ENCODE measurements at places on chromosomes 12 and 14.

DNA sequence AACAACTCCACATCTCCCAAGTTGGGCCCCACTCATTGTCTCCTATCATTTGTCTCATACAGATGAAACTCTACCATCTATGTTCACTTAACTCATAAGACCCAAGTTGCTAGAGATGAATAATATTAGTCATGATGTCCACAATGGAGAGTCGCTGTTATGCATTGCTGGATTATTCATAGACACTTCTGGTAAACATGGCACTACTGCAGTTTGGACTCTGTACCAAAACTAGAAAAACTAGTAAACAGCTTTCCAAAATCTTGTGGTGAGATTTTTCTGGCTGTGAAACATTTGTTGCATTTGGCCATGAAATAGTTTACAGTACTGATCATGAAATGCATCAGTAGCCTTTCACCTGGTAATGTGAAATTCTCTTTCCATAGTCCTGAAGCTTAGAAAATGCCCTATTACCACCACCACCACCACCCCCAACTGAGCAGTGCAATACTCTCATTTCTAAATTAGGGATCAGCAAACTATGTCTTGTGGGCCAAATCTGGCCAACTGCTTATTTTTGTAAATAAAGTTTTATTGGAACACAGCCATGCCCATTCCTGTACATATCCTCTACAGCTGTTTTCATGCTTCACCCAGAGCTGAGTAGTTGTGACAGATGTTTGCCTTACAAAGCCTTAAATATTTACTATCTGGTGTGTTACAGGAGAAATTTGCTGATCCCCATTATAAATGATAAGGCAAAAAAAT lies 236.5 kb downstream of the DPF3 start:
- DNase-seq, result no peak

DNA sequence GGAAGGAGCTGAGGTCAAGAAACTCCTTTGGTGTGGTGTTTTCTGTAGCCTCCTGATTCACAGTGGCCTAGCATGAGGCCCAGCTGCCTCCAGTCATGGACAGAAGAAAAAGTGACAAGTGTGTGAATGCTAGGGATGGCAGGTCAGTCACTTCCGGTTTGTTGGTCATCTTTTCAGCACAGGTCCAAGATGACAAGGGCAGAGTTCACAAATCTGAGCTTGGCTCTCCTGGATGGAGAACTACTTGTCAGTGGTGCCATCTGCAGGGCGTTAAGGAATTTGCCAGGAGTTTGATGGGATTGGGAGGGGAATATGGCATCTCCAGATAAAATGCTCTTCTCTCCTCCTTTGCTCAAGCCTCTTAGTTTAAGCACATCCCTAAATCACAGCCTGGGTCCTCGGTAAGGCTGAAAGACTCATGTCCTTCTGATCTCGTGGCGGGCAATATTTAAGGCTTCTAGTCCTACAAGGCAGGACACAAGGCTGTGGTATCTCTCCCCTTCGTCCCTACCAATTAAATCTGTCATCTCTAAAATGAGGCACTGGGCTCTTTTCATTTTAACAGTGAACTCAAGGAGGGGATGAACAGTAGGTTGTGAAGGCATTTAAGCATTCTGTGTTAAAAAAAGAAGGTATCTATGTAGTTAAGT lies 10.0 kb downstream of the TUBA1B start:
- DNase-seq, result peak; percentile 47

DNA sequence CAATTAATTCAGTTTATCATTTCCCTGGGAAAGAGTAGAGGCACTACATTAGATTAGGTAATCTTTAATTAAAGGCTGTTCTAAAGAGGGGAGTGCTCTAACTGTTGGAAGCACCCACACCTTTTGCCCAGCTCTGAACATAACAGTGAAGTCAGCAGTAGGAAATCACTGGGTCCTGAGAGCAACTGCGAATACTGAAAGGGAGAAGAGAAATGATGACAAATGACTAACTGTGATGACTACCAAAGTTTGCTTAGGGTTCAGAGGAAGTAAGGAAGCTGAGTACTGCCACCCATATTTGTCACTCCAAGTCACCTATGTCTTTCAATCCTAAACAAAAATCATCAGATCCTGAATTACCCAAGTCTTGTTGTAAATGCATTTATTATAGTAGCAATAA lies 140.6 kb downstream of the EPS8 start:
- no peak for DNase-seq

DNA sequence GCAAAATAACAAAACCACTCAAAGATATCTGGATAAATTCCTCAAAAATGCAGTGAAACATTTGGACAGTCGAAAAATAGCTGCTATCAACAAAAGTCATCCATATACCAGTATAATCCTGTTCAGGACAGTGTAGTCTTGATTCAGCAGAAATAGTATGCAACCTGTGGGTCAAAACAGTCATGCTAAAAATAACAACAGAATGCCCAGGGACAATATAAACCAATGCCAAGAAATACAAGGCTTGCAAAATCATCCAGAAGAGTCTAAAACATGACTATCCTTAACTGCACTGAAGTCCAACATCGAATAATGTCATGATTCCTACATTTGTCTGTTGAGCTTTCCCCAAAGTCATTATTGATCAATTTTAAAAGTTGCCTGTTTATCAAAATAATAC lies 425.9 kb downstream of the FSCB start:
- no peak for DNase-seq

GRCh38 chr12:16763901-16764300 lies 157.9 kb upstream of the LMO3 start:
- DNase-seq, result no peak

GRCh38 chr12:31005944-31006361 lies 67.7 kb upstream of the DDX11 start:
- peak; percentile 53 for DNase-seq

DNA sequence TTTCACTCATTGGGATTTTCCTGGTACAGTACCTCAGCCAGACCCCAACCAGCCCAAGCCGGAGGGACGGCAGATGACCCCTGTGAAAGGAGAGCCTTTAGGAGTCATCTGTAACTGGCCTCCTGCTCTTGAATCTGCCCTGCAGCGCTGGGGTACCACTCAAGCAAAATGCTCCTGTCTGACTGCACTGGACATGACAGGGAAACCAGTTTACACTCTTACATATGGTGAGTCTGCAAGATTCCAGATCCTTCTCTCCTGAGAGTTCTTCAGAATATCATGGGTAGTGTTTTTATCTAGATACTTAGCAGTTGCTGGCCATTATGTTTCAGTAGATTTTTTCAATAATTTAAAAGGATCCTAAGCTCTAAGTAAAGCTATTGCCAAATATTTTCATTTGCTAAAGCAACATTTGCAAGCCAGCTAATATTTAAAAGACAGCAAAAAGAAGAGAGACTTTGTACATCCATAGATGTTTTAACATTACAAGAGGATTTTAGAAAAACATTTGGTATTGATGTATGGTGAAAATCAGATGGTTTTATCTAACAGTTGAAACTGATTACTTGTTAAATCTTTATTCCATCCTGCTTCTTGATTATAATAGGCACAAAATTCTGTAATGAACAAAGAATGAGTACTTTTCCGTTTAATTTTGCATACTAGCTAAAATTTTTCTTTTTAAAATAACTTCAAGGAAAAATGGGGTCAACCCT lies 85.1 kb upstream of the ATF1 start:
- no peak for DNase-seq

GRCh38 chr12:63790608-63790945 lies 10.9 kb downstream of the RXYLT1 start:
- no peak for DNase-seq

GRCh38 chr14:36823651-36824050 lies 162.0 kb downstream of the PAX9 start:
- DNase-seq, result no peak

DNA sequence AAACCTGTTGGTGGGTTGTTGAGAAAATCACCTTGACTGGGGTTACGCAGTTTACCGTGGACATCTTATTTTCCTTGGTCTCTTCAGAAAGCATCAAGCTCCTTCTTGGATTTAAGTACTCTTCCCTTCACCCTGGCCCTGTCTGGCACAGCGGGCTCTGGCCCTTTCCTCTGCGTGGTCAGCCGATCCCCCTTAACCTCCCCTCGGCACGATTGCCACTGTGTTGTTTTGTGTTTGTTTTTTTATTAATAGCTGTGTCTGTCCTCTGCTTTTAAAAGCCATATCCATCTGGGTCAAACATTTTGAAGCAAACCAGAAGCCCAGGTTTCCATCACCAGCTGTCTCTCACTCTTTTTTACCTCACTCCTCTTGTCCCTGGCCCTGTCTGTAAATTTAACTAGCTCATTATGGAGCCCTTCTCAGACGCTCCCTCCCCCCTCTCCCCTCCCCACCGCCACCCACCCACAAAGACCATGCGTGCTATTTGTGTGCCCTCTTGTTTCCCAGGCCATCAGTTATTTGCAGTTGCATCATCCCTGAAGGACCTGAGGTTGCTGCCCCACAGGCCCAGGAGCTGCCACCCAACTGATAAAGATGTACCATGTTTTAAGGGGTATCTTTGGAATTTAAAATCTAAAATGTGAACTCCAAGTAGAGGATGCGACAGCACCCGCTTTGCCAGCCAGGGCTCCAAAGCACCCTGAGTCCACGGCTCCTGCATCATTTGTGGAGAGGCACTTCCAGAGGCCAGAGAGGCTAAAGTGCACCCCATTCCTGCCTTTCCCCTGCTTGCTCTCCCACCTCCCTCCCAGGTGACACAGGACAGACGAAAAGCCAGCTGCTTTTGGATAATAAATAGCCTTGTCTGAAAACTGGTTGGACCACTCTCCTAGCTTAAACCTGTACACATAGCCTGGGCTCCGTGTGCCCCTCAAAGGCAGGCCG lies 3.9 kb downstream of the BCL11B start:
- DNase-seq, result no peak

- peak; percentile 98 for DNase-seq
Measured at GRCh38 chr14:99758121-99758821, 34.9 kb upstream of the EML1 start.

DNA sequence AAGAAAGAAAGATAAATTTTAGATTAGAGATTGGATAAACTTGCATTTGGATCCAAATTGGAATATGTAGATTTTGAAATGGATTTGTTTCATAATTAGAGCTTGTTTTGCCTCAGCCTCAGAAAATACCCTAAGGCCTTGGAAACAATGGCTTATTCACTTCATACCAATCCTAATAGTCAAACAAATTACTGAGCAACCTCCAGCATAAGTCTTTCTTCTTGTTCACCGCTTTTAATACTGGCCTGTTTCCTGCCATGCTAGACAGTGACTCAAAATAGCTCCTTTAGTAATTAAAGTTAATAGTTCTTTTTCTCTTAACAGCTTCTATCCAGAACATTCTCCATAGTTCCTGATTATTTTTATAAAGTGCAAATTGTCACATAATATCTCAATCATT lies 110.9 kb upstream of the DNM1L start:
- peak; percentile 91 for DNase-seq

GRCh38 chr14:73238424-73238852 lies 1.1 kb downstream of the PAPLN start:
- peak; percentile 88 for DNase-seq

DNA sequence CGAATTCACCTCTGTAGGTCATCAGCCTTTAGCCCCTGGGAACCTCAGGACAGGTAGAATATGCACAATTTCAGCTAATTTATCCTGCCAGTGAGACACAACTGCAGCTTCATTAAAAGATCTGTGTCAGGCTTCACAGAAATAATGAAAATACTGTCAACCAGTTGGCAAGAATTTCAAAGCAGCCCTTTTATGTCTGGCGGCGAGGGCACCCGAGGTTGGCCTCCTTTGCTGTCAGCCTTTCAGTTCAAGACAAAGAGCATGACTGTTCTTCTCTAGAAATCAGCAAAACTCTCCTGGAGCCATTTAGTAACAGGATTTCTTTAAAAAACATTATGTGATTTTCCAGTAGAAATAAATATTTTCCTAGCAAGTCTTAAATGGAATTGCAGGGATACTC lies 75.9 kb downstream of the BBS10 start:
- DNase-seq, result no peak

- DNase-seq, result no peak
Measured at GRCh38 chr12:124995200-124995961, 1.9 kb downstream of the BRI3BP start.

GRCh38 chr14:58587271-58587670 lies 50.5 kb upstream of the DACT1 start:
- peak; percentile 91 for DNase-seq

DNA sequence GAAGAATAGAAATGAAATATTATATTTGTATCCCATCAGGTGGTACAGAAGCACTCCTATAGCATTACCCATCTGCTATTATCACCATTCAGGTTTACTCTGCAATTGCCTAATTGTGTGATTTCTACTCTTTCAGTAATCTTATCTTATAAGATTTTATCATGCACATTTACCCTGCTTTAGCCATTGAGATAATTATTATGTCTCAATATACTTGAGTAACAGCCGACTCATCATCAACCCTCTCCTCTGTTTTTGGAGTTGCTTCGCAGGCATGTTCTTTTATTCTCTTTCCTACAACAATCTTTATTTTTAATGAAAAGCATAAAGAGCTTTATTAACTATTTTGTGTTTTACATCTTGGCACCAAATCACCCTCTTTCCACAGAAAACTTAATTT lies 419.9 kb downstream of the LRIG3 start:
- DNase-seq, result no peak

DNA sequence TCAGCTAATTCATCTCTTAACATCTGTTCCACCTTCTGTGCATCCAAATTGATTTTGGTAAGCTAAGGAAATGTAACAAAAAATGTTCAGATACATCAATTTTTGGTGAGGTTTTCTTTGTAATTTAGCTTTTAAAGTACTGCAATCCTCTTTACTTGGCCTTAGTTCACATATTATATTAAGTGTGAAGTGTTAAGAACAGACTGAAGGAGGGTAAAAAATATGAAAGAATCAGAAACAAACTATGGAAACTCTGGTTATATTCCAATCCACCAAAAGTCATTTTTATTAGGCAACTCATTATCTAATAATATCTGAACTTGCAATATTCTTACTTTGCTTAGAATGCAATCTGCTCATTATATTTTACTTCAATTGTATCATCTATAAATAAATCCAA lies 49.1 kb downstream of the CEP290 start:
- DNase-seq, result no peak
